Activated naive CD4-positive, alpha-beta T cell (primary cell): ENCODE measurements at places on chromosomes 6 and 20.

DNA sequence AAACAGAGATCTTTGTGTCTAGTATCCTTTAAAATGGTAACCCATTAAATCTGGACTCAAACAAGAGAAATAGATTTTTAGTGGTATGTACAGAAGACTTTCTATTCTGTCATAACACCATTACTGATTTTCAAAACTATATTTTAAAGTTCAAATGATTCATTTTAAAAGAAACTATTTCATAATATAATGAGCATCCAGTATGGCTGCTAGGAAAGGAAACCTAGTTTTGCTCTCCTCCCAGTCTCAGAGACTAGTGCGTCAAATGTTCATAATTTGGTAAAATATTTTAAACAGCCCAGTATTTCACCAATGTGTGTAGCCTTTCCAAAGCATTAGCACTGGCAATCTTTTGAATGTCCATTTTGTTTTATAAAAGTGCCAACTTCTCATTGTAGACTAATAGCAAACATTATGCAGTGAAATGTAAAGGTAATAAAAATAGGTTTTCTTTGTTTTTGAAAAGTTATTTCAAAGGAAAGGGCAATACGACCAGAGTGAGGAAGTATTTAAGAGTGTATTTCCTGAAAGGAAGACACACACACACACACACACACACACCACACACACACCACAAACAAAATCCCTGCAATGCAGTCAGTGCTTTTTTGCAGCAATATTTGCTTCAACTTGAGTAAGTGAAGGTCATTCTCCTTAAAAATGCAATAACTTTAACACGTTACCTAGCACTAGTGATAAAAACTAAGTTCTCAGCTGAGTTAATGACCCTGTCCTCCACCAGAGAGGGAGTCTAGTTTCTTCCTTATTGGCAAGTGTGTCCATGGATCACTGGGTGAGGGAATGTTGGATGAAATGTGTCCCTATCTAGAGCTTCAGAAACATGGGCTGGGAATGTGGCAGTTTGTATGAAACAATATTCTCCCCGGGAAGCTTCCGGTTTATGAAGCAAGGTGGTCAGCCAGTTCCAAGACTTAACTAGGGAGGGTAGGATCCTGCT lies 4.6 kb downstream of the PPP1R3G start:
- DNase-seq: no peak

DNA sequence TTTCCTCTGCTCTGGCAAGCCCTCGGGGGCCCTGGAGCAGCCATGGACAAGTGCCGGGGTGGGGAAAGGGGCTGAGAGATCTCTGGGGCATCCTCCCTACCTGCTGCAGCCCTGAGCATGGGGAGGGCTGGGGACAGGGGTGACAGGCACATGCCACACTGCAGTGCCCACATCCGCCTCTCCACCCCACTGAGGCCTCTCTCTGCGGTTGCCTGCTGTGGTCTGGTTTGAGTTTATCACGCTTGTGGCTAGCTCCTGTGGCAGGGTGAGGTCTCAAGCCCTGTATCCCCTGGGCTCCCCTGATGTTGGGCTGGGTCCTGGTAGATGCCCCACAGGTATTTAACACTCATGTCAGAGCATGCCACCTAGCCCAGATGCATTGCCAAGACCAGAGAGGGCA lies 52.9 kb upstream of the MLN start:
- DNase-seq: no peak

DNA sequence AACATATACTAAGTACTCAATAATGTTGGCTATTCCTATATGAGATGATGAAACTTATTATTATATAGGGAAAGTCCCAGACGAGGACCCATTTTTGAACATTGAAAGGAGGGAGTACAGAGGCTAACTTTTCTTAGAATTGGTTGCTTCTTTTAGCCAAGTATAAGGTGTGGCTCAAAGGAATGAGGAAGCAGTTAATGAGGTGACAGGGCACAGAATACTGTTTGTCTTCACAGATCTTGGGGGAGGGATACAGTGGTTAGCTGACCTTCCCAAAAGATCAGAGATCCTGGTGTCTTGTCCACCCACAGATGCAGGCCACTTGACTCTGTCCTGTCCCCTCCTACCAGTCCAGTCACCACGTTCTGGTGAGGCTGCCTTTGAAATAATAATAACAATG lies 67.8 kb upstream of the EPB41L1 start:
- DNase-seq: no peak

- DNase-seq: no peak
These were observed 24.2 kb upstream of the PPP1R14C start for GRCh38 chr6:150118627-150119026.

DNA sequence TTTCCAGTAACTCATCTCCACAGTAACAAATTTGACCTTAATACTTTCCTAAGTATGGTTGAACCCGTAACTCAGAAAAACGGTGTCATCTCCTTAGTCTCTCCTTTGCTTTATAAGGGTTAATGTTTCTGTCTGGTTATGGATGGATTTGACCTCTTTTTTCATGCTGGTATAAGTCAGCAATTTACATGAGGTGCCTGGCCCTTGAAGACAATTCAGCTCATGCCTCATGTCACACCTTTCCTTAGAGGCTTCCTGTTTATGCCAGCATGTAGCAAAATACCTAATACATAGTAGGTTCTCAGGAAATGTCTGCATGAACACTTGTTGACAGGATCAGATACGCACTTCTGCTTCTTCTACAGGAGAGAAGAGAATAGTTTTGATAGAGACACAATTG lies 37.7 kb upstream of the C20orf144 start:
- DNase-seq: no peak
